NCI-H460 (cell line): ENCODE measurements at places on chromosomes 1 and 21. TPM values are rescaled to one million over a fixed set of nuclear protein-coding genes. Genes with fewer than 3 reads are reported as not detected.

DNA sequence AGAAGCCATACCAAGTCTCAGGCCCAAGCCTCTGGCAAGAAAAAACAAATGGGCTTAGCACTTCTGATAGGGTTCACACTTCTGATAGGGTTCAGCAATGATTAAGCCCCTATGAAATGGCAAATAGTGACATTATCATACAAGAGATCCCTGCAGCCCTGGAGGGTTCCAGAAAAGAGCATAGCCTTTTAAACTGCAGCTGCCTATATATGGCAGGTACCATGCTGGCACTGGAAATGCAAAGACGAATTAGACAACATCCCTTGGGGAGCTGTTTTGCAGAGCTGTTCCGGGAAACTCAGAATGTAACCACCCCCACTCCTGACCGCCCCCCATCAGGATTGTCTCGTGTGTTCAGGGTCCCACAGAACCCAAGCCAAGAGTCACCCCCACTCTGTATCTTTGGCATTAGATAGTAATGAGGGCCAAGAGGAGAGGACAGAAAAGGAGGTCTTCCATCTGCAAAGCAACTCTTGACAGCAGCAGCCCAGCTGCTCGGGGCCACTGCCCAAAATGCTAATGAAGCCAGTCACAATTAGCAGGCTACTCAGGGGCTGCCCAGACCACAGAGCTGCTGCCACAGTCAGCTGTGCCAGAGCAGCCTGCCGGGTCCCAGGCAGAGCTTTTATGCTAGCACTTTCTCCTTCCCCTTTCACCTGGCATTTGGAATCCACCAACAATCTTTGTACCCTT, 50.9 kb downstream of the ITPKB start:
- no peak for DNase-seq

DNA sequence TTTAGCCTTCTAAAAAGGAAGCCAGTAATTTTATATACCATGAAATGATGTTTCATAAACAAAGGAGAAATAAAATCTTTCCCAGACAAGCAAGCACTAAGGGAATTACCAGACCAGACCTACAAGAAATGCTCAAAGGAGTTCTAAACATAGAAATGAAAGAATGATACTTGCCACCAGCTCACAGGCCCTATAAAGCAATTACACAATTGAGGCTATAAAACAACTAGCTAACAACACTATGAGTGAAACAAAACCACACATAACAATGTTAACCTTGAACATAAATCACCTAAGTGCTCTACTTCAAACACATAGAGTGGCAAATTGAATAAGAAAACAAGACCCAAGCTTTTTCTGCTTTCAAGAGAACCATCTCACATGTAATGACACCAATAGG, 123.8 kb downstream of the BARHL2 start:
- no peak for DNase-seq

GRCh38 chr21:45478115-45478801, 64.0 kb downstream of the SLC19A1 start:
- DNase-seq: peak; percentile 57

- DNase-seq: no peak
These were observed 205.5 kb downstream of the PTBP2 start for GRCh38 chr1:96927125-96927524.

GRCh38 chr1:90557706-90558105, 159.4 kb downstream of the BARHL2 start:
- no peak for DNase-seq

Gene ADGRL2
- 13.5 and 15.3 TPM in 2 replicates for total RNA-seq

- peak; percentile 89 for DNase-seq
These were observed 8.2 kb downstream of the UQCRHL start for GRCh38 chr1:15799004-15799867.

Gene GNAT2
- total RNA-seq: not detected in 2 replicates

Gene RGS5
- 7.9 and 8.7 TPM in 2 replicates for total RNA-seq

Gene FCER1A
- total RNA-seq: 0.15 TPM in 1 of 2 replicates, not detected in the other

Gene STPG1
- 16.9 and 18.4 TPM in 2 replicates for total RNA-seq

- no peak for DNase-seq
These were observed 155.4 kb downstream of the SLC45A1 start for GRCh38 chr1:8473121-8473875.

Gene OR2T11
- not detected in 2 replicates for total RNA-seq

Gene AIM2
- not detected in 2 replicates for total RNA-seq

Gene ARHGEF10L
- 3.3 and 3.8 TPM in 2 replicates for total RNA-seq

GRCh38 chr21:38742580-38743260, 63.0 kb upstream of the ETS2 start:
- DNase-seq: no peak

Gene VHLL
- not detected in 2 replicates for total RNA-seq

DNA sequence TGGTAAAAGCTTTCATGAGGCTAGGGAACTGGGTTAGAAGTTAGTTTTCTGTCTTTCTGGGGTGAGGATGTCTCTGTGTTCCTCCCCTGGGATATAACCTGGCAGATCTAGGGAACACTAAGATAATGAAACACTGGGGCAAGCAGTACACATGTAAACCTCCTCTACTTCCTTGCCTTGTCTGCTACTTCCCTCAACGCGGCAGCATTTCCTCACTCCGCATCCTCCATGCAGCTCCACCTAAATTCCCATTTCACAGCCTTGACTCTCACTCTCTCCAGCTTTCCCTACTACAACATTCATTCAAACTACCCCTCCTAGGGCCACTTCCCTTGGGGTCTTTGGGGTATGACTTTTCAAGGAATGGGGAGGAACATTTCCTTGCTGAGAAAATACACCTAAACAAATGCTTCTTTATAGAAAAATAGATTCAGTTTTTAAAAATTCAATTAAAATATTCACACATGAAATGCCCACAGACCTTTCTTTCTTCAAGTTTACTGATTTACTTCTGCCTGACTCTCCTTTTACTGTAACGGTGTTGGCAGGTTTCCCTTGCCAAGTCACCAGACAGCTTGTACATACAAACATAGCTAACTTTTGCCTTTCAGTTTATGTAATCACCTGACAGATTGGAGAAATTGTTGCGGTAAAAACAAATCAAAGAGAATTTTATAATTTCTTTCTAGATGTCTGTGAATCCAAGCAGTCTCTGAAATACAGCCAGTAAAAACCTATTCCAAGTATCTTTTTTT, 90.1 kb downstream of the TNFSF18 start:
- DNase-seq: no peak
